ENCODE measurements at places on chromosomes 7 and 10.

- DNase-seq = no peak
Measured at GRCh38 chr7:79604841-79605240, 151.4 kb upstream of the MAGI2 start.

- DNase-seq = no peak
Measured at GRCh38 chr10:33673839-33674415, 339.5 kb upstream of the NRP1 start.

DNA sequence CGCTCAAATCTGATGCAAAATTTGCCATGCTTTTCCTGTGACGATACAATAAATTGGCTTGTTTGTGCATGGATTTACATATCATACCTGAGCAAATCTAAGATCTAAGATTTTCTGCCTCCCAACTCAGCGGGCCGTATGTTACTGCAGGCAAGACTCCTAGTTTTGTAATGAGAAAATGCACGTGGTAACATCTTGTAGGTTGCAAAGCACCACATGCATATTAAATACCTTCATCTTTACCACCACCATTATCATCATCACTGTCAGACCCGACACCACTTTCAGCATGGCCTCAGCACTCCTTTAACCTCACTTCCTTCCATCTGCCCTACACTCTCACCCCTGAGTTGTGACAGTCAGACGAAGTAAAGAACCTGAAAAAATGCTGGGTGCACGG, 202.2 kb downstream of the FRMD4A start:
- DNase-seq = no peak

DNA sequence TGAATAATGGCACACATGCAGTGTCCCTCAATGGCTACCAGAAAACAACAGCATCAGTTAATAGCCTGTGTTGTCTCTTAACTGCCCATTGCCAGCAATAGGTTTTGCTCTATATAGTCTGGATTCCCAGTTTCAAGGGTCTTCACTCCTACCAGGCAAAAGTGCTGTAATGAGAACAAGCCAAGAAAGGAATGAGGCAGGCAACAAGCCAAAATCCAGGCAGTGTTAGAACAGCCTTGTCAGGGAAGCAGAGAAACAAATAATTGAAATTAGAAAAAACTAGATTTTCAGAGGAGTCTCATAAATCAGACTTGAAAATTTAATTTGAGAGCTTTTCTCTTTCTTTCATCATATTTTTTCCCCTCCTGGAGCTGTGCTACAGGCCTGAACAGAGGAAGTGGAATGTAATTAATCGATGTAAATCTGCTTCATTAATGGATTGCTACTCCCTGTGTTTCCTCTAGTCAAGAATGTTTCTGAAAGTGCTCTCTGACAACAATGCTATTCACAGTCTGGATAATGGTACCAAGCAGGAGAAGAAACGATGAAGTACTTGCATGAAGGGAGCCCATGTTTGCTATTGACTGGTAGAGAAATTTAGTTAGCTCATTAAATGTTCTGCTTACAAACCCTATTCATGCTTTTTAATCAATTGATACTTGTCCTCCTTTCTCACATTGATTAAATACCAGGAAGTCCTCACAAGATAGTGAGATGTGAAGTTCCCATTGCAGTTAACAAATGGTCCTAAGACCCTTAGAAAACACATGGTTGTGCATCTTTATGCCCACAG, 202.0 kb upstream of the LRRTM3 start:
- DNase-seq = no peak

DNA sequence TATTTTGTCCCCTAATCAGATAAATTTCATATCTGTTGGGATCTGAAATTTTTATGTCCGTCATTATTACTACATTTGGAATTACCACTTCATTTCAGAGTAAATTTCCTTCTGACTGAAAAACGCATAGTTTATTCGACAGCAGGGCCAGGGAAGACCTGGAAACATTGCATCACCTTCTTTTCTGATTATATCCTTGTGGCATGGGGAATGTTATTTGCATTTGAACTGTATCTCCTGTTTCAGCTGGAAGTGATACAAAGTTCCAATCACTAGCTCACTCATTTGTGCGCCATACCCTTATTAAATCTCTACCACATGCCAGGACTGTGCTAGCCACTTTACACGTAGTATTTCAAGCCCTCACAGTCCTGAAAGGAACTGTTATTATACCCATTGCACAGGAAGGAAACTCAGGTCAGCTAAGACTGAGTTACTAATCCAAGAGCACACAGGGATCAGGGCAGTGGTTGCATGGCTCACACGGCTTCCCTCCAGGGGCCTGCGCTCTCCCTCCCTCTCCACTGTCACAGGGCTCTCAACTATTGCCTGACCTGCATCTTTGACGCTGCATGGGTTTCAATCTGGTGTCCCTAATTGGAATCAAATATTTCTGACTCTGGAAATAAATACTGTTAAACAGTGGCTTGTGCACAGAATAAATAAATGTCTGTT, 84.4 kb upstream of the NANOS1 start:
- DNase-seq = no peak

DNA sequence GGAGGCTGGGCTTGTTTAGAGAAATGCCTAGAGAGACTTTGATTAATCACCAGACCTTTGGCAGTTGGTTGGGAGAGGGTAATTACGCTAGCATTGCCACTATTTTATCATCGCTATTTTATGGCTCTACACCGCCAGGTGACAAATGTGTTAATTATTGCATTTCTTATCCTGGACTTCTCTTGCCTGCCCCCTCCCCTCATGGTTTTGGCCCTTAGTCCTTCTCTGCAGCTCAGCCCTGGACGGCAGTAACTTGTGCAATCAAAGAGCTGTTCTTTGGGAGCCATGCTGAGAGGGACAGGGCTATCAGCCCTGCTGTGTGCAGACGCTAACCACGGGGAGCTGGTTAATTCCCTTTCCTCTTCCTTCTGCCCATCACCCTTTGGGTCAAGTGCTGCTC, 585.0 kb downstream of the AUTS2 start:
- no peak for DNase-seq

DNA sequence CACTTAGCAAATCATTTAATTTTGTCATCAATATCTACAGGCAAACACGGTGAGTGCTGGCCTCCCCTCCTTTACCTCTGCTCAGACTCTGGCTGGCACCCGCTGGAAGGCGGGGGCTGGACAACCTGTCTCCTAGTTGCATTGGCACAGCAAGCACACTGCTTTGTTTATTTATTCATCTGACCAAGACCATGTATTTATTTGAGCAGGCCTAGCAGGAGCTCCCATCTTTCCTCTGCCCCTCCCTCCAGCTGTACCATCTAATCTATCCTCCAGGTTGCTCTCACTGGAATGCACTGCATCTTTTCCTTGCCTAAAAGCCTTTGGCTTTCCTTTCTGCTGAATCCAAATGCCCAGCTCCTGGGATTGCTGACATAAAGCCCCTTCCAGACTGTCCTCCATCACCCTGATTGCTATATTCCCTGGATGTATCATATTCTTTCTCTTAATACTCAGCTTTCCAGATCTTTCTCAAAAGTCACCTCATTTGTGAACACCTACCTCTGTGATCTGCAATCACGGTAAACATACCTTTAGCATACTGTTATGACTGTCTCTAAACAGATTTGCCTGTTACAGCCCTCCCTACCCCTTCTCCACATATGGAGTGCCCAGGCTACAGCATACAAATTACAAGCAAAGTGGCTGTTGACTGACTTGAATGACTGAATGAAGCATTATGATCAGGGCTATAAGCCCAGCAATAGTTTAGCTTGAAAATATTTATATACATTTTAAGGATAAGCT, 9.6 kb downstream of the ELMO1 start:
- DNase-seq = no peak

DNA sequence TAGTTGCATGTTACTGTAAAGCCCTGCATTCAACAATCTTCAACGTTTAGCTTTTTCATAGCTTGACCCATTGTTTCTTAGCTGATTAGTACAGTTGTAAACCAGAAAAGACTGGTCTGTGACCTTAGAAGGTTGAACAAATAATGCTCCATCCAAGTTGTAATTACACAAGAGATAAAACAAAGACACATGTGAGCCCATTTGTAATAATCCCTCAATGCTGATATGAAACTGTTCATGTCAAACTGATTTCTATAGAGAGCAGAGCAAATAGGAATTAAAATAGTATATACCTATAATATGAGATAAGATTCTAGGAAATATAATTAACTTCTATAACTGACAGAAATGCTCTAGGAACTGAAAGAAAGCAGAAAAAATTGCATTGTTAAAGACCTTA, 94.7 kb upstream of the SLC25A13 start:
- DNase-seq = no peak

DNA sequence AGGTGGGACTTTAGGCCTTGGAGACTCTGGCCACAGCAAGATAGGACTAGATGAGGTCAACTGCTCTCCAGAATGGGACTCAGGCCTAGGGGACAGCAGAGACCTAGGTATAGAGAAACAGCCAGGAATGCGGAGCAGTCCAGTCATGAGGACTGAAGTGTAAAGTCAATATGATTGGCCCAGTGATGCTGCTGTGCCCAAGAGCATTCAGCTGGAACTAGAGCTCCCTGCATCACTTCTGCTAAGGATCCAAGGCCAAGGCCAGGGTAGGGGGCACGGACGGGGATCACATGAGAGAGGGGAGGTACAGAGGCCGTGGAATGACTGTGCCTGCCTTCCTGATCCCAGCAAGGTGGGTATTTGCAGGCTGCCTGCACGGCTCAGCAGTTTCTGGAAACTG, 237.9 kb downstream of the FRMD4A start:
- DNase-seq = no peak

- no peak for DNase-seq
Measured at GRCh38 chr7:130425796-130426195, 15.0 kb downstream of the CEP41 start.

- DNase-seq = no peak
Measured at GRCh38 chr10:96122824-96123223, 7.3 kb upstream of the ZNF518A start.

DNA sequence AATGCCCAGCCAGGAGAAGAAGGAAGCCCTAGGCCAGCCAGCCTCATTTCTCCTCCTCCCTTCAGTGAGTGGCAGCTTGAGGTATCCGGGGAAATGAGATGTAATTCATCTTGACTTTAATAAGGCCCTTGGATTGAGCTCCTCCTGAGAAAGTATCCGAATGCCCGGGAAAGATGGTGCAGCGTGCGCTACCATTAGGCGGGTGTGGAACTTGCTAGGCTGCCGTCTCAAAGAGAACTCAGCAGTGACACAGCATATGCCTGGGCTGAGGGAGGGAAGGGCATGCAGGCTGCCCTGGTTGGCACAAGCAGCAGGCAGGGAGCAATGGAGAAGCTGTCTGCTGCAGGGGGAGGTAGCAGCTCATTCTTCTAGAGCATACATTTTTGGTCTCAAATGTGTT, 659.8 kb upstream of the FOXK1 start:
- no peak for DNase-seq

DNA sequence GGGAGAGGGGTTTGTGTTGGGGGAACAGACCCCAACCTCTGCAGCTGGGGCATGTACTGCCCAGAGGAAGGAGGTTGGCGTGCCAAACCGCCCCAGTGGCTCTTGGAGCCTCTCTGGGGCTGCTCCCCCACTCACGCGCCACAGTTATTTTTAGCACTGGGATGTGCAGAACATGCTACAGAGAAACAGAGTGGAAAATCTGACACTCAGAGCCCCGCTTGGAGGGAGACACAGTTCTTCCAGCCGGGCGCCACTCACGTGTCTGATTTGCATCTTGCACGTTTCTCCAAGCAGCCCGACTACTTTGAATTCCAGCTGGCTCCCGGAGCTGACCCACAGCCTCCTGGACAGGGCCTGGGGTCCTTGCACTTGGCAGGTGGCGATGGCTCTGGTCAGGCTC, 182.0 kb downstream of the RPS24 start:
- no peak for DNase-seq

DNA sequence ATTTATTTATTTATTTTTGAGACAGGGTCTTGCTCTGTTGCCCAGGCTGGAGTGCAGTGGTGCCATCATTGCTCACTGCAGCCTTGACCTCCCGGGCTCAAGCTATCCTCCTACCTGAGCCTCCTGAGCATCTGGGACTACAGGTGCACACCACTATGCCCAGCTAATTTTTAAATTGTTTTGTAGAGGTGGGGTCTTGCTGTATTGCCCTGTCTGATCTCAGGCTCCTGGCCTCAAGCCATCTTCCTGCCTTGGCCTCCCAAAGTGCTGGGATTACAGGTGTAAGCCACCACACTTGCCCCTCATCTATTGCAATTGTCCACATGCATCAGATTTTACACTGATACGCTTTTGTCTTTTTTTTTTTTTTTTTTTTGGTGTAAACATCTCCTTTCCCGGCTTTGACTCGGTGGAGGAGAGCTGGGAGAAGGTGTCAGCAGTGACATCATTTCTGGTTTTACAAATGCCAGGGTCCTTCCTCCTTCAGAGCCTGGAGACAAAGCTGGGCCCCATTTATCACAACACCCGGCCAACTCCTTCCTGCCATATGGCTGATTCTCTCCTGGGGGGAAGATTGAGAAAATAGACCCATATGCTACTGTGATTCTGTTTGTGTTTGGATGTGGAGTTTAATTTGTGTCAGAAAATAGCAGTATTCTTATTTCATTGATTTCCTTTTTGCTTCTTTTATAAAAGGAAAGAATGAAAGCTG, 61.3 kb downstream of the GALNT17 start:
- no peak for DNase-seq

GRCh38 chr10:111030042-111030750, 46.6 kb upstream of the ADRA2A start:
- no peak for DNase-seq

GRCh38 chr7:27243340-27244163, 950 bp downstream of the EVX1 start:
- DNase-seq = no peak

GRCh38 chr10:20473023-20473760, 423.9 kb downstream of the NEBL start:
- no peak for DNase-seq

DNA sequence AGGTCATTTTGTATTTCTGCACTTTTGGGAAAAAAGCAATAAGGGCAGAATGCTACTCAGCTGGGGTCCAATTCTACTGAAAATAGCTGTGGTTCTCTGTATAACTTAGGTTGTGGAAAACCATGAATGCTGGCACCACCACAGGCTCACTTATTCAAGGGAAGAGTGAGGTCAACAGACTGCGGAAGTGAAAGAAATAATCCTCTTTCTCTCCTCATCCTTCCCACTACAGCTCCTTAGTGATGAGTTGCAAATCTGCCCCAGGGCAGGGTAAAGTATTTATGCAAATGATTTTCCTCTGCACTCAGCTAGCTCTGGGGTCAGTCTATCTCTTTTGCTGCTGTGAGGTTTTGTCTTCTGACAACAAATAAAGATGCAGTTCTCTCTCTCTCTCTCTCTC, 74.1 kb upstream of the PTPRZ1 start:
- DNase-seq = no peak
